ENCODE measurements at places on chromosomes 1 and 21.

DNA sequence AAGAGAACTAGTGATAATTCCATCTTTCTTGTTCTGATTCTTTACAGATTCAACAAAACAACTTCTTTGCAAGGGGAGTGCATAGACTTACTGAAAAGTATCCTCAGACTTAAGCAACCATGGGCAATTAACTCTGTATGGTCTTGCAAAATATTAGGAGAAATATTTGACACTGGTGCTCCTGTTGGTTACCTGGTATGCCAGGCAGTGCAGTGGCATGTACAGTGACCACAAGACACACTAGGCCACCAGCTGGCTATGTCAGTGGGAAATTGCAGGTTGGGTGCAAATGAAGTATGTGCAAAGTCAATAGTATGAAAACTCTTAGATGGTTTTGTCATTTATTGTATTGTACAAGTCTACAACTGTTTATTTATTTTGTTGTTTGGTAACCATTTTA lies 34.5 kb downstream of the EPS15 start:
- no peak for DNase-seq

DNA sequence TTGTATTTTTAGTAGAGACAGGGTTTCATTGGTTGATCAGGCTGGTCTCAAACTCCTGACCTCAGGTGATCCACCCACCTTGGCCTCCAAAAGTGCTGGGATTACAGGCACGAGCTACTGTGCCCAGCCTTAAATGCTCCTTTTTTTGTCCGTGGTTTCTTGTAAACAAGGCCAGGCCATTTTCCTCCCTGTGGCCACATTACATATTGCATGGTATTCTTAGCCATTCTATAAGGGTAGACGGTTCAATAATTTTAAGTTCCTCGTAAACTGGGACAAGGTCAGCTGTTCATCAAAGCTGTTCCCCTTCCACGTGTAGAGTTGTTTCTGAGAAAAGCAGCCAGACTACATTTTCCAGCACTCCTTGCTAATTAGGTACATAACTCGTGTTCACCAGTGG lies 10.3 kb upstream of the LUZP1 start:
- no peak for DNase-seq

GRCh38 chr21:33968080-33968994 lies 52.7 kb upstream of the ATP5PO start:
- DNase-seq, result no peak

GRCh38 chr1:95371666-95372282 lies 137.8 kb downstream of the RWDD3 start:
- no peak for DNase-seq

- DNase-seq, result no peak
These were observed 42.8 kb upstream of the KRTAP11-1 start for GRCh38 chr21:30924146-30924700.

DNA sequence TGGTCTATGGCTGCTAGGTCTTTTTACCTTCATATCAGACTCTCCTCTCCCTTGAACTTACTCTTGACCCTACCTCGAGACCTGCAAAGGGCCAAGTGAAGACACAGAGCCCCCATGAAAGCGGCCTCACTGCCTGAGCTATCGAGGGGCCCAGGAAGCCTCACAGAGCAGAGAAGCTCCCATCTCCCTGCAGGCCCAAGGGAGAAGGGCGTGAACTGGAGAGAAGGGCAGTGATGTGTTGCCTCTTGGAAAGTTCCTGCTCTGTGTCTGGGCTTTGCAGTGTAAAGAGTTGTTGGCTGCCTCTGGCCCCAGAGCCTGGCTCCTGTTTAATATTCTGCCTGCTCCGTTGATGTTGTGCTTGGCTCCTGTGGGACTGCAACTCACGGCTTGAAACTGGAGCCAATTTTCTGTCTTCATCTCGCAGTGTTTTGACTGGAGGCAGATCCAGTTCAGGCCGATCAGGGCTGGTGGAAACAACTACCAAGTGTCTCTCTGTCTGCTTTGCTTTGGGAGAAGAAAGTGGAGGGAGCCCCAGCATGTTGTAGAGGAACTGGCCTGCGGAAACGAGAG lies 4.3 kb downstream of the SERTAD4 start:
- DNase-seq, result no peak

DNA sequence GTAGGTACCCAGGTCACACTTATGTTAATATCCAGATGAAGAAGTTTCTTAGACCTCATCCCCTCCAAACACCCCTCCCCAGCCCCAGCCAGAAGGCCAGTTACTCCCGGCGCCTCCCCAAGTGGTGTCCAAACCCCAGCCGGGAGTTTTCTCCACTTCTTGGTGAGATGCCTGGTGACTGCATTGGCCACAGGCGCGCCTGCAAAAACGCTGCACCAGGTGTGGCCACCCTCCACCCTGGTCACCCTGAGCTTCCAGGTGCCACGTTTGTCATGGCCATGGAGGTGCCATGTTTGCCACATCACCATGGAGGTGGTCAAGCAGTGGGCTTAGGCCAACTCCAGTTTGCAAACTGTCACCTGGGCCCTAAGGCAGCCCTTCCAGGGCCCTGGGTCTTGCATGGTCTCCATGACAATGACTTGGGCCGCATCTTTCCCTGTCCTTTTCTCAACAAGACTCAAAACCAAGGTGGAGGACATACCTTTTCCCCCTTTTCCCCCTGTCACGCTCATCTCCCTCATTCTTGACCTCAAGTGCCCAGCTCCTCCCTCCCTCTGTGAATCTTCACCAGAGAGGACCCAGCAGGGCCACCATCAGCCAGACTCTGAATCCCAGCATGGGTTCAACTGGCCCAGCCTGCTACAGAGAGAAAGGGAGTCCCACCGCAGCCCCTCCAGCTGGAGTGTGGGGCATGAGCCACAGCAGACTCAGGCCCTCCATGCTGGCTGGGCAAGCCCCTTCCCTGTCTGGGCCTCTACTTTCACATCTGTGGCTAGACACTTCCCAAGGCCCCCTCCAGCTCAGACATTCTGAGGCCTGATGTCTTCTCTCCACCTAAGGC lies 125.9 kb upstream of the ZBTB40 start:
- no peak for DNase-seq

GRCh38 chr1:226475142-226475511 lies 67.2 kb upstream of the PARP1 start:
- DNase-seq, result no peak

DNA sequence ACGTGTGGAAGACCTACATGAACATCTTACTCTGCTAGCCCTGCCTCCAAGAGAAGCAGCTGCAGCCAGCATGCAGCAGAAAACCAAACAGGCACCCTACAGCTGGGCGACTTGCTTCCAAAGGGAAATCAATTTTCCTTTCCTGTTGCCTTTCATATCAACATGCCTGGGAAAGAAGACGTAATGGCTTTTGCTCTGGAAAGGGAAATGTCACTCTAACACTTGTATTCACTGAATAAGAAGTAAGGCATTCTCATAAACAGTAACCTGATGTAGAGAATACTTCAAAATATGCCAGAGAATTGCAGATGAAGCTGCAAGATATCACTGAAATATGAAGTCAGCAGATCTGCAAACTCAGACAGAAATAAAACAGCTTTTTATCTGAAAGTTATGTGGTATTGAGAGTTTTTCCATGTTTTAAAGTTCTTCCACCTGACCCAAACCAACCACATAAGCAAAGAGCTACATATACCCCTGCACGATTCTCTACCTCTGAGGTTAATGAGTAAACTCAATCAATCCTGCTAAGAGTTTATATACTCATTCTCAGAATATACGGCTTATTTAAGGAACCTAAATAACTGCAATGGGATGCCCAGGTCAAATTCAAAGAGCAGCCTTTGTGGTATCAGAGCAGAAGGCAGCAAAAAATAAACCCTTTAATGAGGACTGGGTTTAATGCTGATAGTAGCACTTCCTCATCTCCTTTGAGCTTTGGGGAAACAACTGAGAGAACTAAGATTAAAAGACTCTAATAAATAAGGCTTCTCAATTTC lies 150.9 kb downstream of the RERE start:
- no peak for DNase-seq

- no peak for DNase-seq
These were observed 2.4 kb downstream of the TMPRSS3 start for GRCh38 chr21:42393443-42393950.

DNA sequence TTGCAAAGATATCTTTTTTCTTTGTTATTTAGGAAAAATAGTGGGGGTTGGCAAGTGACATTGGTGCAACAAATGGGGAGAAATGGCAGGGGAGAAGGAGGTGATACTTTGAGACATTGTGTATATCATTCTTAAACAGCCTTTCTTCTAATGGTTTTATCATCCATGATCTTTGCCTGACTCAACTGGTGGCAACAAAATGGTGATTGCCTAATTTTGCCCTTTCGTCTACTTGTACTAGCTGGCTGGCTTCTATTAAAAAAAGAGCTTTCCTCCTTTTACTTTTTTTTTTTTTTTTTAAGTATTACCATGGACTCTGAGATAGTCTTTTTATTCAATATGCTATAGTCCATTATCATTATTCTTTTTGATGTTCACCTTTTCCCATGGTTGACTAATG lies 27.7 kb downstream of the DESI2 start:
- no peak for DNase-seq

DNA sequence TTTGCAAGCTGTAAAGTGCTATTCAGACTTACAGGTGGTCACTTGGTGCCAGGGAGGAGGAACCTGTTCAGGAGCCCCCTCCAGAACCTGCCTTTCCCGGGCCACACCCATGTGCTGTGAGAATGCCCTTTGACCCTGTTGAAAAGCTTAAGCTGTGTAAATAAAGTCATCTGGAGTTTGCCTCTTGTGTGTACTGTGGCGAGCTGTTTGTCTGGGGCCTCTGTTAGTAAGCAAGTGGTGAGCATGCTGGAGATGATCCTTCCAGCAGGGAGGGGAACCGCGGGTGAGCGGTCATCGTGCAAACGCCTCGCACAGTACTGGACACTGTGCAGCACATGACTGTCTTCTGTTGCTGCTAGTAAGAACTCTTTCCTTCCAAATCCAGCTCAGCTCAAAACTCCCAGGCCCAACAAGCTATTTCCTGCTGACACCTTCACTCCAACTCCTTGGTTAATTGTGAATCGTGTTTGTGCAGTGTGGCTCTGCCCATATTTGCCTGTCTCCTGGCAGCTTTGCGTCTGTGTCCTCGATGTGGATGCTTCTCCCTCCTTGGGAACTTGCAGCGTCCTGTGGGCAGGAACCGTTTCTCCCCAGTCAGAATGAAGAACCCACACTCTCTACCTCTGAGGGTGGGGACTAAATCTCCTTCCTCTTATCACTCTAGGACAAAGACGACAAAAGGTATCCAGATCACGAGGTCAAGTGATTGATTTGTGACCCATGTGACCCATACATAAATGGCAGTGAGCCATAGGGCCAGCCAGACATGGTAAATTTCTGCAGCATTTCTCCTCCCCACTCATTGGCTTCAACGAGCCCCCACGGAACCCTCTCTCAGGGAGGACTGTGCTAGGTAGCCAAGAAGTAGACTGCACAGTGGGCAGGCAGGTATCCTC lies 13.9 kb upstream of the BTG2 start:
- DNase-seq, result no peak

GRCh38 chr1:179754041-179754624 lies 11.0 kb downstream of the FAM163A start:
- DNase-seq, result no peak

- DNase-seq, result no peak
These were observed 18.4 kb downstream of the CCT3 start for GRCh38 chr1:156319664-156320063.

- no peak for DNase-seq
These were observed 12.5 kb downstream of the MACO1 start for GRCh38 chr1:25443030-25443699.

GRCh38 chr1:165365341-165365740 lies 8.8 kb upstream of the LMX1A start:
- no peak for DNase-seq

DNA sequence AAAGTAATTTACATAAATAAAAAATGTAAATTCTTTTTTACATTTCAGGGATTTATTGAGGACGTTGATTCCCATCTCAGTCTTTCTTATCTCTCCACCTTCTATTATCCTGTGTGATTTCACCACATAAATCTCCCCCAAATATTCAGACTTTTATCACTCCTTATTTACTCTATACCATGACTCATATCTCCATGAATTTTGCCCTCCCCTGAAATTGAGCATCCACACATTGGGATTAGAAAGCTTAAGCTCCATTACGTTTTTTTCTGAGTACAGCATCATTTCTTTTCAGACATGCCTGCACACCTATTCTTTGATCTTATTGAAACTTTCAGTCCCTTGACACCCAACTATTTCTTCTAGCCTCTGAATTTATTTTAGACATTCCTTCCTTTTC lies 111.2 kb downstream of the IFI44 start:
- DNase-seq, result no peak

DNA sequence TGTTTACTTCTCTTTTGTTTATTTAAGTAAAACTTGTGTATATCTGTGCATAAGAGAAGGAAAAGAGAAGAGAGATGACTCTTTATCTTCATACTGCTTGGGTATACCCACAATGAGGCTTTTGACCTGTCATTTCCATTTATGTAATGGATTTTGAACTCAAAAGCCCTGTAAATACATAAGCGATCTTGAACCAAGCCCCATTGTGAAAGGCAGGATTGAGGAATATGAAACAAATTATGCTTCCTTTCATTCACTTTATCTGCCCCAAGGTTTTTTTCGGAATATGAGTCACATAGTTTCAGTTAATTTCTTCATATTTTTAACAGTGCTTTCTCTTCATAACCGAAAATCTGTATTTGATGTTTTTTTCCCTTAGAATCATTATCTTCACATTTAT lies 21.4 kb downstream of the CNST start:
- no peak for DNase-seq

DNA sequence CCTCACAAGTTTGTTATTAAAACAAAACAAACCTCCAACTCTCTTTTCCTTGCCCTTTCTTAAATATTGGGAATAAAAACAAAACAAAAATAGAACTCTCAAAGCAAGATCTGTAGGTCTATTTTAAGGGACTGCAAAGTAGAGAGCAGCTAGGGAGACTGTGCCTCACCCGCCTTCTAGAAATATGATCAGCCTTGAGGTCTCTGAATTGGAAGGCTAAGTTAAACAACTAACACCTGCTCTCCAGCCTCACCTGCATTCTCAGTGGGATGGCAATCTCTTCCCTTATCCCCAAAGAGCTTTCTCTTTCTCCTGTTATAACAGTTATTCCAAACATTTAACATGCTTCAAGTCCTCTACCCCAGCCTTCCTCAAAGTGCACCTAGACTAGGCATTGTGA lies 75.5 kb upstream of the TNR start:
- DNase-seq, result no peak

DNA sequence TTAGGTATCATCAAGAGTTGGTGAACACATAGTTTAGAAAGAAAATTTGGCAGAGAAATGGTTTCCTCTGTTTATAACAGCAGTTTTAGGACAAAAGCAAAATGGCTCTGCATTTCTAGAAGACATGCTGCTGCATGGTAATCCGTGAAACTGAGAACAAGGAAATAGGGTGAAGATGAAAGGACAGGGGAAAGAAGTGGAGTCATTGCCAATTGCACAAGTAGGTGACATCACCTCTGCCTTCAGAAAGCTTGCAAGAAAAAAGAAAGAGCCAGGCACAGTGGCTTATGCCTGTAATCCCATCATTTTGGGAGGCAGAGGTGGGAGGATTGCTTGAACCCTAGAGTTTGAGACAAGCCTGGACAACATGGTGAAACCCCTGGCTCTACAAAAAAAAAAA lies 217.6 kb downstream of the LMX1A start:
- DNase-seq, result no peak

GRCh38 chr1:72284084-72284347 lies 1.7 kb upstream of the NEGR1 start:
- DNase-seq, result no peak

- DNase-seq, result no peak
These were observed 180.2 kb upstream of the CACYBP start for GRCh38 chr1:174819596-174819995.

- DNase-seq, result no peak
These were observed 66.2 kb downstream of the SGIP1 start for GRCh38 chr1:66599899-66600737.

- no peak for DNase-seq
These were observed 5.2 kb downstream of the GFI1 start for GRCh38 chr1:92481599-92481925.

All from stimulated activated CD8-positive, alpha-beta memory T cell treated with anti-CD3 and anti-CD28 coated beads, Interleukin-4, amount 100 ng/mL, for 1 hour (primary cell).